Stimulated activated naive CD8-positive, alpha-beta T cell treated with anti-CD3 and anti-CD28 coated beads, Interleukin-15, Interleukin-2, amounts not matched to agents 100 U/mL and 50 U/mL, for 24 hours (primary cell): ENCODE measurements at places on chromosomes 7 and 10.

GRCh38 chr7:151759591-151760042, 117.3 kb downstream of the PRKAG2 start:
- peak; percentile 69 for DNase-seq

DNA sequence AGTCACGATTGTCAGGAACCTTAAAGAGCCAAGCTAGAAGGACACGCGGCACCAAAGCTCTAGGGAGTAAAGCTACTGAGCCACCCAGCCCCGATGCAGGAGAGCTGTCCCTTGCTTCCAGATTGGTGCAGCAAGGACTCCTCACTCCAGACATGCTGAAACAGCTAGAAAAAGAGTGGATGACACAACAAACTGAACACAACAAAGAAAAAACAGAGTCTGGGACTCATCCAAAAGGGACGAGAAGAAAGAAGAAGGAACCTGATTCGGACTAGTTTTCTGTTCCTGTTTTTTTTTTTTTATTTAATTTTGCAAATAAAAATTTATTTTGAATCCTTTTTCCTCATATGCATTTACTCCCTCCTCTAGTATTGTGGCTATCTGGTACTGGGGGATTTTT, 11.4 kb upstream of the HKDC1 start:
- no peak for DNase-seq

DNA sequence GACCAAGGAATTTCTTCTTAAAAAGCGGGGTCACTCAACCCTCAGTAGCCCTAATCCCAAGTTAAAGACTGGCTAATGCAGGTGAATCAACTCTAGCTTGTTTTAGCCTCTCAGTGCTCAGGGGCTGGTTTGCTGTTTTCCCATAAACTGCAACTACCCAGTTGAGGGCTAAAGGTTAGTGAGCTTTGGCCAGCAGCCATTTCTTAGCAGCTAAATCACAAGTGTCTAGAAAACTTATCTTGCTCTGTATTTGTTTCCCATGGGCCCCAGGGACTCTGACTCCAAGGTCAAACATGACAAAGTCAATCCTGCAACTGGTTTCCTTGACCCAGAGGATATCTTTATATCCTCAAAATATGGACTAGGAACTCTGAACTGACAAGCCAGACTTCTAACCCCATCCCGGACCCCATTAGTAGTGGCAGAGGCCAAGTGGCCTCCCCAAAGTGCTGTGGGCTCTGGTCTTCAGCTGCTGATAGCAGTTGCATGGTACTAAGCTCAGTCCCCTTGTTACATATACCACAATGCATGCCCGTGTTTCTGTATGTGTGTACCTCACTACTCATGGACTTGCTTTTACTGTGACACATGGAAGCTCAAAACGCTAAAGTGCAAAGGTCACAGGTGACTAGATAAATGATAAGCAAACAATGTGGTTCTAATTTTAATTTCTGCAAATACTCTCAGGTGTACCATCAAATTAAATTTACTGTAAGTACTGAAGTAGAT, 793.0 kb upstream of the IGFBP3 start:
- no peak for DNase-seq

GRCh38 chr7:34758111-34758601, 100.1 kb downstream of the NPSR1 start:
- no peak for DNase-seq

GRCh38 chr7:16260236-16260728, 161.1 kb downstream of the CRPPA start:
- DNase-seq: no peak

- DNase-seq: no peak
These were observed 167.2 kb downstream of the RAPGEF5 start for GRCh38 chr7:22189741-22190140.

DNA sequence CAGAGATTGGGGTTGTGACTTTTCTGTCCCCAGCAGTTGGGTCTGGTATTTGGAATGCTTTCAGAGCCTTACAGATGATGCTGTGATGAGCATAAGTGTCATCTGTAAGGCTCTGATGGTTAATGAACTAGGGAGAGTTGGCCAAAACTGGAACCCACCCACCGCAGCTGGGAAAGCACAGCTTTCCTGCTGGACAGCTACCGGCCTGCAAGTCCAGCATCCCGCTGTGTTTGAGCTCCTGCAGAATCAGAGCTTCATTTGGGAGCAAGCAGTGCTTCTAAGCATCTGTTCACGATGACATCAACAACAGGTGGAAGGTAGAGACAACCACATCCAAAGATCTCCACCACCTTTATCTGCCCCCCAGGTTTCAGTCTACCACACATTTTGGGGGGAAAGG, 11.7 kb downstream of the UCN3 start:
- no peak for DNase-seq

DNA sequence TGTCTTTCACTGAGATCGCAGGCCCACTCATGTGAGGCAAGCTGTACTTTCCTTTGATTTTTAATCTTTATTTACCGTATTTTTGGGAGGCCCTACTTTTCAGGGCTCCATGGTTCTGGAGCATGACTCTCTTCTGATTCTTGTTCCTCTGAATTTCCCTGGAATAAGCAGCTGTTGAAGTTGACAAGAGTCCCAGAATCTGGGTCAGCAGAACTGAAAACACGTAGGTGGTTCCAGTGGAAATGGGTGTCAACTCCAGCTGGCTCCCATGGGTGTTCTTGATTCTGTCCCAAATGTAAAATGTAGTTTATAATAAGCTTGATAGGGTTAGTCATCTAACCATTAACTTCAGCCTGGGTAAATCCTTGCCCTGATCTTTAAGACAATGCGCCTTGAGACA, 409.4 kb downstream of the GATA3 start:
- no peak for DNase-seq

- no peak for DNase-seq
These were observed 96.9 kb upstream of the RHEB start for GRCh38 chr7:151616443-151617213.
